NCI-H446 (cell line): ENCODE measurements at places on chromosomes 12 and 14.

DNA sequence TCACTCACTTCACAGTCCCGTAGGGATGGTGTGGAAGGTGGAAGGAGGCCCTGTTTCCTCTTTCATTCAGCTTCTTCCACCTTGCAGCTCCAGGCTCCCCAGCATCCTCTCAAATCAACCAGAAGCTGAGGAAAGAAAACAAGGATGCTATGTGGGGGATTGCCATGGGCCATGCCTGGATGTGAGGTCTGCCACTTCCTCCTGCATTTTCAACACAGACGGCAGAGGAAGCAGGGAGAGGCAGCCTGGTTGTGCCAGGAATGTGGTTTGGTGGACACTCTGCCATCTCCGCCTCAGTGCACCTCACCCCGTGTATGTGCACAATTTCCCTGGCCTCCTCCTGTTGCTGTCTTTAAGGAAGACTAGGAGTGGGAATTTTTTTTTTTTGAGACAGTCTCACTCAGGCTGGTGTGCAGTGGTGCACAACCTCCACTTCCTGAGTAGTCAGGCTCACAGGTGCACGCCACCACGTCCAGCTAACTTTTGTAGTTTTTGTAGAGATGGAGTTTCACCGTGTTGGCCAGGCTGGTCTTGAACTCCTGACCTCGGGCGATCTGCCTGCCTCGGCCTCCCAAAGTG lies 99.2 kb downstream of the SLC15A4 start:
- DNase-seq, result no peak

GRCh38 chr12:83224012-83224411 lies 537.3 kb downstream of the TMTC2 start:
- DNase-seq, result no peak

- DNase-seq, result no peak
Measured at GRCh38 chr12:124357616-124358015, 62.7 kb downstream of the RFLNA start.

- DNase-seq, result no peak
Measured at GRCh38 chr12:5510251-5510805, 78.4 kb downstream of the NTF3 start.

GRCh38 chr14:95480109-95480886 lies 36.2 kb downstream of the SYNE3 start:
- DNase-seq, result no peak

- DNase-seq, result no peak
Measured at GRCh38 chr14:79730953-79731352, 480.4 kb downstream of the DIO2 start.

- no peak for DNase-seq
Measured at GRCh38 chr12:132492951-132493350, 3.0 kb downstream of the FBRSL1 start.

- DNase-seq, result no peak
Measured at GRCh38 chr12:3304436-3305165, 186.4 kb upstream of the PRMT8 start.

GRCh38 chr12:64019101-64019500 lies 174.6 kb downstream of the SRGAP1 start:
- no peak for DNase-seq

GRCh38 chr12:47107926-47108325 lies 28.2 kb upstream of the AMIGO2 start:
- DNase-seq, result no peak

GRCh38 chr12:132428936-132429601 lies 60.9 kb upstream of the FBRSL1 start:
- DNase-seq, result peak; percentile 61

- DNase-seq, result no peak
Measured at GRCh38 chr12:110171186-110171538, 47.0 kb downstream of the IFT81 start.

DNA sequence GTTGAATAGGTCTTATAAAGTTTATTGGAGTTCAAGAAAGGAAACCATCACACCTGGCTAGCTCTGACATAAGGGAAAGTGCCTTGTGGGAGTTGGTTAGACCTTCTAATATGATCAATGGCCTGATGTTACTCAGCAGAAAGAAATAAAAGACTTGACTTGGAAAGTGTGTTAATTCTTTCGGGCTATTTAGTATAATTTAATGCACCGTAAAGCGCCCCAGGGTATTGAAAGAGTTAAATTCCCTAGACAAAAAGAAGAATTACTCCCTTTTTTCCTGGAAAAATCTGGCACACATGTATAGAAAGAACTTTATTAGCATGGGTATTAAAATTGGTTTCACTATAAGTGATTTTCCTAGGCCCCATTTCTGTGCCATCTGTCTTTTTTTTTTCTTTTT lies 1125.7 kb upstream of the FLRT2 start:
- DNase-seq, result no peak

DNA sequence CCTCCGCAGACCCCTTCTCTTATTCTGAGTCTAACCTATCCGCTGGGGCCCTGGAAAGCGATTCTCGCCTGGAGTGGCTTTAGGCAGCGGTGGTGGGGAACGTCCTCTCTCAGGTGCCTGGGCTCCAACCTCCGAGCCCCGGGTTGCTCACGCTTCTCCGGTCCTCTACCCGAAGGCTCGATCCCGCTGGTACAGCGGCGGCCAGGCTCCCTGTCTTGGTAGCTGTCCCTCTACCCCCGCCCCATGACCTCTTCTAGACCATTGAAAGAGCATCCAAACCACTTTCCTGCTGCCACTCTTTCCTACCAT lies 505 bp upstream of the HEBP1 start:
- DNase-seq, result no peak

- no peak for DNase-seq
Measured at GRCh38 chr14:85549697-85550096, 19.8 kb downstream of the FLRT2 start.

GRCh38 chr14:21025371-21026273 lies 761 bp upstream of the NDRG2 start:
- DNase-seq, result no peak

DNA sequence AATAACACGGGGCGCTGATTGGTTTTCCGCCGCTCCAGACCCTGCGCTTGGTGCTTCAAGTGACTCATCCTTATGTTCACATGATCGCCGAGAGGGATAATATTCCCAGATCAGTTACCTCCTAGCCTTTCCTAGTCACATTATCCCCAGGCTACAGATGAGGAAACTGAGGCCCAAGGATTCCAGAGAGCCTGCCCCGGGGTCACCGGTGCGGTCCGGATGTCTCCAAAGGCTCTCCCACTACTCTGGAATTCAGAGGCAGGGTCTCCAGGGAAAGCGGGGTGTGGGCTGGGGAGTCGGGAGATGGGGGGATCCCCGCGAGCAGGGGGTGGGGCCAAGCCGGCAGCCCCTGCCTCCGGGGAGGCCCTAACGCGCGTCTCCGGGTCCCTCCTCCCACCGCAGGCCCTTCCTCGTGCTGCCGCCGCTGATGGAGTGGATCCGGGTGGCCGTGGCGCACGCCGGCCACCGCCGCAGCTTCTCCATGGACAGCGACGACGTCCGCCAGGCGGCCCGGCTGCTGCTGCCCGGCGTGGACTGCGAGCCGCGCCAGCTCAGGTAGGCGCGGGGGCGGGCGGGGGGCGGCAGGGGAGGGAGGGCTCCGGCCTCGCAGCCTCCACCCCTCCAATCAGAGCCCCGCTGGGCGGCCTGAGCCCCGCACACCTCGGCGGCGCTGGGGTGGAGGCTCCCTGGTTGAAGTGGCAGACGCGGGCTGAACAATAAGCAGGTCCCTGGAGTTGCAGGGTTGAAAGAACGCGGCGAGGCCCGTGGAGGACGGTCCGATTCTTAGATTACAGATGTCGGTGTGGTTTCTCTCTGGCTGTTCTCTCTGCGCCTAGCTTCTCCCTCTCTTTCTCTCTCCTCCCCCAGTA lies 104.6 kb upstream of the PWP1 start:
- no peak for DNase-seq

- peak; percentile 74 for DNase-seq
Measured at GRCh38 chr12:119869720-119870119, 7.4 kb downstream of the CIT start.

- no peak for DNase-seq
Measured at GRCh38 chr12:131893605-131894312, 663 bp upstream of the ULK1 start.

DNA sequence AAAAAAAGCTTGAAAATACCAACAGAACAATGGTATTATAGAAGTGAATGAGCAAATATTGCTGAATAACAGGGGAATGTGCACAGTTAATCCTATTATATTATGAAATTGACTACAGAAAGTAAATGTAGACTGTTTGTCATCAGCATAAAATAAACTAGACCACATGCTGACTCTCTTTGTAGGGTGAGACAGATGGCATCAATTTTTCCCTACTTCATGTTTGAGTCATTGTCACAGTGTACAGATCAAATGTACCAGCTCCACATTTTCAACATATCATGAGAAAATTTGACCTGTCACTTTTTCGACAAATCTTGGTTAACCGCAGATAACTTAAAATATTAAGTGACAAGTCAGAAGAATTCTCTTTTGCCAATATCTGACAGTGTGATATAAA lies 421.0 kb downstream of the RPL10L start:
- DNase-seq, result peak; percentile 15

DNA sequence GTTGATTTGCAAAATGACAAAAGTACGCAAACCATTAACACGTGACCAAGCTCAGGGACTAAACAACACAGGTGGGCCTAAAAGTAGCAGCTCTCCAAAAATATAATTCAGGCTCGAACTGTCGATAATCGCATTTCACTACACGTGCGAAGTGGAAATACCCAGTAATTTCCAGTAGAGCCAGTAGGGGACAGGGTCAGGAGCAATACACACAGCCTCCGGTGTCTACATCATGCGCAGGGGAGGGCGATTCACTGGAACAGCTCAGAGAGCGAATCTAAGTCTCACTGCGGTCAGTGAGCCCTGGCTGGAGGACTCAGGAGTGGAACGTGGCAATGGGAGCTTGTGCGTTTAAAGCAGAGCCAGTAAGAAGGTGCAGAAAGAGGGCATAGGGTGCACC lies 40.4 kb downstream of the SETD3 start:
- DNase-seq, result no peak

GRCh38 chr12:38385486-38385885 lies 68.9 kb downstream of the ALG10B start:
- DNase-seq, result no peak

DNA sequence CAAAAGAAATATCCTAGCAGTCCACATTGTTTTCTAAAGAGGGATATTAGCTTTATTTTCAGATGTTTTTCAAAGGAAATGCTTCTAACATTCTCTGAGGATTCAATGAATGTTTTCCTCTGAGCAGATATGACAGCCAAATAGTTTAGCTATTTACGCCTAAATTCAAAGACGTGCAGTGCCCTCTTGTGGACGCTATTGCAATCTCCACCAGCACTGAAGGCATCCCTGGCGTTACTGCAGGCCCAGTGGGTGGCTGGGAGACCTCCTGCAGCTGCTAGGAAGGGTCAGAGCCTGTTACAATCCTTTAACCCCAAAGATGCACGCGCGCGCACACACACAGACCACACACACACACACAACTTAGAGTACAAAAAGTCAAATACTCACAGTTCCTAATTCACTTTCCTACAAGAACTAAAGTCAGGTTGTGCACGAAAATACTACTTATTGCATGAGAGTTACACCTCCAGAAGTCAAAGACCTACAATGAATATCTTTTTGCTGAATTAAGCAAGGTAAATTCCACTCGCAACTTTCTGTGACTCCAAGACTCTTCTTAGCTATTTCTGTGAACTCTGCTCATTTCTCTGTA lies 589.3 kb upstream of the TMEM132C start:
- DNase-seq, result peak; percentile 28

DNA sequence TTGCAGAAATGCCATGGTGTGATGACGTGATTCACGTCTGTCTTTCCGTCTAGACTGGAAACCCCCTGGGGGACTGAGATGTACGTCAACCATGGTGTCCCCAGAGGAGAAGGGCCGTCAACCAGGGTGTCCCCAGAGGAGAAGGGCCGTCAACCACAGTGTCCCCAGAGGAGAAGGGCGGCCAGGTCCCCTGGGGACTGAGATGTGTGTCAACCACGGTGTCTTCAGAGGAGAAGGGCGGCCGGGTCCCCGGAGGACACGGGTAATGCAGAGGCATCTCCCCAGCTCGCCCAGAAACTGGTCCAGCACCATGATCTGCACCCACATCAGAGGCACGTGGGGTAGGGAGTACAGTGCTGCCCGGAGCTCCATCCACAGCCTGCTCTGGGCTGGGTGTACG lies 30.6 kb upstream of the GALNT9 start:
- no peak for DNase-seq

DNA sequence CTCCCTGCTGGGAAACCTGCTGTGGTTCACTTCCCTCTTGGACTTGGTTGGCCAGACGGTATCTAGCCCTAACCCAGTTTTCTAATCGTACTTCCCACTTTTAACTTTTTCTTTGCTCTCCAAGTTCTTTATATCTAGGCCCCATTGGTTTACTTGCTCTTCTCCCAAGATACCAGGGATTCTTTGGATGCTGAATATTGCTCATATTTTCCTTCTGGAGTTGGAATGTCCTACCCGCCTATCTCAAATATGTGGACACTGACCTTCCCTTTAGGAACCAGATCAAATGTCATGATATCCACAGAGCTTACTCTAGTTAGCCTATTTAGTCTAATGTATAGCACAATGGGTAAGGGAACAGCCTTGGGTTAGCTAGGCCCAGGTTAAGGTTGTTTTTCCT lies 228.6 kb downstream of the DACT1 start:
- no peak for DNase-seq

DNA sequence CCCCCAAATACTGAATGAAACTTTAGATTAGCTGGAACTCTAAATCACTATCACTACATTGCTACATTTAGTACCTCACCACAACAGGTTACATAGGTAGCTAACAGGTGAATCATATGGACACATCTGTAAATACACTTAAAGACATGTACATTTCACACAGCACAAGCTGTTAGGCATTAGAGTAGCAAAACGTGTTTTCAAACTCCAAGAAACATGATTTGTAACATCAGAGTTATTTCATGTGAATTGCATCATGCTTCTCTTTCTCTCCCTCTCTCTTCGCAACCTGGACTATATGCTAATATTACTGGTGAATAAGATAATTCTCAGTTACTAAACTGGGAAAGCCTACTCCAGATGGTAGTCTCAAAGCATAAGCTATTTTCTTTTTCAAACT lies 4.3 kb downstream of the SEL1L start:
- no peak for DNase-seq

- no peak for DNase-seq
Measured at GRCh38 chr14:75298187-75298965, 19.7 kb downstream of the FOS start.

DNA sequence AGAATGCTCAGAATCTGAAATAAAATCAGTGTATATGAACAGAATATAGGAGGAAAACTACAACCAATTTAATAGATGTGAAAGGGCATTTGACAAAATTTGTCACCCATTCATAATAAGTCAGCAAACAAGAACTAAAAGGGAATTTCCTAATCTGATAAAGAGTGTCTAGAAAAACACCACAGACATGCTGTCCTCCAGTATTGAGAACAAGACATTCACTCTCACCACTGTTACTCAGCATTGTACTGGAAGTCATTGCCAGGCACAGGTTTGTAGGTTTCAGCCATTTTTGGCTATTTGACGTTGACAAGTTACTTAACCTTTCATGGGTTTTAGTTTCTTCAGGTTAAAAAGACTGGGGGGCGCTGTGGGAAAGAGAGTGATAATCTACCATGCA lies 13.2 kb downstream of the EIF2S1 start:
- DNase-seq, result no peak
